ENCODE measurements at places on chromosomes 7 and 10.

- no peak for DNase-seq
These were observed 206.8 kb downstream of the CUX1 start for GRCh38 chr7:102024005-102024768.

DNA sequence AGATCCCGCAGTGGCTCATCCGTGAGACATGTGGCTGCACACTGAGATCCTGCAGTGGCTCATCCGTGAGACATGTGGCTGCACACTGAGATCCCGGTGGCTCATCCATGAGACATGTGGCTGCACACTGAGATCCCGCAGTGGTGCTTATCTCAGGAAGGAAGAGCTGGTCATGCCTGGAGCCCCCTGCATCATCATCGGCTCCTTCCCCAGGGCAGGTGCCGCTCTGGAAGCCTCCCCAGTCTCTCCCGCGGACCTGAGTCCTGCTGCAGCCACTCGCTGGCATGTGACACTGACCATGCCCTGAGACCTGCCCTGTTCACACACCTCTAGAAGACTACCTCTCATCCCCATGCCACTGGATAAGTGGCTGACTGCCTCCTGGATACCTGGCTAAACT is 181.3 kb downstream of the PTPRN2 start:
- DNase-seq, result no peak

DNA sequence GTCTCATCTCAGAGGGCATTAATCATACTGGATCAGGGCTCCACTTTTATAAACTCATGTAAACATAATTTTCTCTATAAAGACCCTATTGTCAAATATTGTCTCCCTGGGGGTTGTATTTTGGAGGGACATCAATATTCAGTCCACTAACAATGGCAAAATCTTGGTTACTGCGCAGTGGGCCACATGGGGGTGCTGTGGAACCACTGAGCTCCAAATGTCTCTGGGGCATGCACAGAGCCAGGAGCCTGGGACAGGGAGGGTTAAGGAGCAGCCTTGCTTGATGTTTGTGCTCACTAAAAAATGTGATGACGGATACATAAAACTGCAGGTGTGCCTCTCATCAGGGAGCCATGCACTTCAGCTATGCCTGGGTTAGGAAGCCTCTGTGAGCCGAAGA is 62.1 kb upstream of the PRSS58 start:
- DNase-seq, result no peak

DNA sequence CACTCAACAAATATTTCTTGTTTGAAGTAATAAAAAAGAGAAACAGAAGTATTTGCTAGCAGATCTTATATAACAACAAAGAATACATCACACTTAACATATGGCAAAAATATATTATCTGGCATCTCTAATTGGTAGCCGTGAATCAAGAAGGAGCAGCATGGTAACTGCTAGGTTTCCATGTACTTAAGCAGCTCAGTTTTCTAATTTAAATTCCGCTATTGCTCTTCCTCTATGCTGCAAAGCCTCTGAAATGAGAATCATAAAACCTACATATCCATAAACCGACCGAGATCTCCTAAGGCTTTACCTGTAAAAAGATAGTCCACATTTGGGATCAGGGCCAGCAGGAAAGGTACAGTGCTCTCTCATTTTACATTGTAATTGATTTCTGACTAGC is 76.6 kb upstream of the PTPRZ1 start:
- no peak for DNase-seq

DNA sequence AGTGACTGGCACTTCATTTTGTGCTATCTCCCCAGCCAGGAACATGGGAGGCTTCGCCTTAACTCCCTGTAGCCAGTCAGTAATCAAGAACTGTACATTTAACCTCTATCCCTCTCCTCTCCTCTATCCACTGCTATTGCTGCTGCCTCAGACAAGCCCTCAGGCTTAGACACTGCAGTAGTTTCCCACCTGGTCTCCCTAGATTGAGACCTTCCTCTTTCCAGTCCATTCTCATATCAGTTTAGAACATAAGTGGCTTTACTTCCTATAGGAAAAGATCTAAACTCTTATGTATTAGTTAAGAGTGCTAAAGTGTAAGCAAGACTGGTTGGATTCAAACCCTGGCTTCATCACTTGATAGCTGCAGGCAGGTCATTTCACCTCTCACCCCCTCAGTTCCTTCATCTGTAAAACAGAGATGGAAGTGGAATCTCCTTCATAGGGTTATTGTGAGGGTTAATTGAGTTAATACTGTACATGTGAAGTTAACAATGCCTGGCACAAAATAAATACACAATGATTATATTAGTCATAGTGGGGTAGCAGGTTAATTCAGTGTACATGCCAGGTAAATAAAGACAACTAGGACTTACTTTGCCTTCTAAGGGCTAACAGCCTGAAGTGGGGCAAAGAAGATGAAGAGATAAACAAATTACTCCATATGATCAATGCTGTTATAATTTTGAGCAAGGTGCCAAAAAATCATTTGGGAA is 76.1 kb downstream of the ZNF277 start:
- DNase-seq, result no peak

DNA sequence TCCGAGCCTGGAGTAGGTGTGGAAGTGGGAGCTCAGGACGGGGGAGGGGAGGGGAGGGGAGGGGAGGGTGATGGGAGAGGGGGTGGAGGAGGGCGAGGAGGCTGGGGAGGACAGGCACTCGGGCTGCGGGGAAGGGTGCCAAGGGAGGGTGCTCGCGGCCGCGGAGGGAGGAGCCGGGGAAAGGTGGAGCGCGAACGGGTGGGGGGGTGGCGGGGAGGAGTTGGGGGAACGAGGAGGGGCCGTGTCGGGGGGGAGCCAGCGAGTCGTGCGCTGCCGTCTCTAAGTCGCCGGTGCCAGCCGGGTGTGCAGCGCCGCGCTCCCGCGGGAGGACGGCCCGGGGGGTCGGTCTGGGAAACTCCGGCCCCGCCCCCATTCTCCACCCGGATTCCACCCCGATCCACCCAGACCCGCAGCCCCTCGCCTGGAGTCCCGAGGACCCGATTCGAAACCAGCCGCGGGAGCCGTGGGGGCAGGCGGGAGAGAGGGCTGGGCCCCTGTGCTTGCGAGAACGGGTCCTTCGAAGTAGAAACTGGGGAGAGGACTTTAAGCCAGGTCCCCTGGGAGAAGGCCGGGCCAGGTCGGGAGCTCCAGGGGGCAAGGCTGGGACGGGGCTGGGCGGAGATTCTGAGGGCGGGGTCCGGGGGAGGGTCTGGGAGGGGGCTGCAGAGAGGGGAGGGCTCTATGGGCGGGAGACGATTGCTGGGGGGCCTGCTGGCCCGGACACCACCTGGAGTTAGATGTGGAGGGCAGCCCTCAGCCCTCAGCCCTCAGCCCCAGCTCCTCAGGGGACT is at the start of gene ZNF467:
Gene ZNF467, minus strand, starts transcription at position 143 of the 791 bp plus-strand sequence. CDS start 2,556 bp downstream, outside the sequence.
- DNase-seq, result no peak

GRCh38 chr7:80634505-80634904 is 3.9 kb upstream of the CD36 start:
- no peak for DNase-seq

DNA sequence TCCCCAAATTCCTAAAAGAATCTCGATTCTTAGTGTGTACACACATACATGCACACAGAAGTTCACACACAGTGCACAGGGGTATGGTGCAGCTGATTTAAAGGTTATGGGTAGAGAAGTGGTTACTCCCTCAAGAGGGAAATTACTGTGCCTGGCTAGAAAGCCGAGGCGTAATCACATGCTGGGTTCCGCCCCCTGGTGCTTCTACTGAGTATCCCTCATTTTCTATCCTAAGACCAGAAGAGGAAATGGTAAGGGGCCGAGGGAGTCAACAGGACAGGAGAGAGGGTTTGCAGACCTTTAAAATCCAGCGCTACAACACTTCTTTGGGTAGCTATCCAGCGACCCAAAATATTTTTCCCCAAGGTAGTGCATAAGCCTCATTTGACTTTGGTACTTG is 147.3 kb upstream of the TMEM196 start:
- no peak for DNase-seq

- no peak for DNase-seq
These were observed 181.4 kb upstream of the SHH start for GRCh38 chr7:155993420-155994278.

DNA sequence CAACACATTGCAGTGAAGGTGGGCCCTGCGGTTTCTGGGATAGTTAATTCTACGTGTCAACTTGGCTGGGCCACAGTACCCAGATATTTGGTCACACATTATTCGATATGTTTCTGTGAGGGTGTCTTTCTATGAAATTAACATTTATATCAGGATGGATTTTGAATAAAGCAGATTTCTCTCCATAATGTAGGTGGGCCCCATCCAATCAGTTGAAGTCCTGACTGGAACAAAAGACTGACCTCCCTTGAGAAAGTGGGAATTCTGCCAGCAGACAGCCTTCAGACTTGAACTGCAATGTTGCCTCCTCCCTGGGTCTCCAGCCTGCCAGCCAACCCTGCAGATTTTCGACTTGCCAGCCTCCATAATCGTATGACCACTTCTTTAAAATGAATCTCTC is 420.6 kb downstream of the PLXNA4 start:
- no peak for DNase-seq

DNA sequence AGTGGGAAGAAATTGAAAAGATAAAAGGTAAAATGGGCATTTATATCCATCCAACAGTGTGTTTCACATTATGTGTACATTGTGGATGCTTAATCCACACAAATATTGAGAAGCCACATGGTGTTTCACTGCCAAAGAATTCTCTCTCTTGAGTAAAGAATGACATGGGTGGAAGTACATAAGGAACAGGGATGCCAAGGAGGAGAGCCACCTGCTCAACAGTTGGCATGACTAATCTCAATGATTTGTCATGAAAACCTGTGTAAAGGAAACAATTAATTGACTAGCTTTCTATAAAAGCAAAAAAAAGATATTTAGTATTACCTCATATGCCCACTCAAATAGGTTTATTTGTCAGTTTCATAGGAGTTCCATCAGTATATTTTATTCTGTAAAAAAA is 43.1 kb downstream of the MAGI2 start:
- no peak for DNase-seq

DNA sequence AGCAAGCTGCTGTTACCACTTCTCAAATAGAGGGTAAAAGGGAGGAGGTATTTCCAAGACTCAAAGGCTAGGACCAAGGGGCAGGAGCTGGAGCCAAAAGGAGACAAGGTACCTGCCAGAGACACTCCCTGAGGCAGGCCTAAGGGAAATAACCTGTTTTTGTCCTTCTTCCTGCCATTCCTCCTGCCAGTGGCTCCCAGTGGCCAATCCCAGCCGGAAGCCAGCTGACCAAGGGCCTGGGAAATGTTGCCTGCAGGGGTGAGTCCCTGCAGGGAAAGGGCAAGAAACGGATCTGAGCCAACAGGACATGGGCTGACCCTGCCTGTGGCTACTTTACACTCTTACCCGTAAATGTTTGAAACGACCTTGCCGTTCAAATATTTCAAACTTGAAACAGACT is 3.5 kb downstream of the CYTH3 start:
- DNase-seq, result no peak

GRCh38 chr7:32250471-32251260 is 180.5 kb upstream of the PDE1C start:
- no peak for DNase-seq

DNA sequence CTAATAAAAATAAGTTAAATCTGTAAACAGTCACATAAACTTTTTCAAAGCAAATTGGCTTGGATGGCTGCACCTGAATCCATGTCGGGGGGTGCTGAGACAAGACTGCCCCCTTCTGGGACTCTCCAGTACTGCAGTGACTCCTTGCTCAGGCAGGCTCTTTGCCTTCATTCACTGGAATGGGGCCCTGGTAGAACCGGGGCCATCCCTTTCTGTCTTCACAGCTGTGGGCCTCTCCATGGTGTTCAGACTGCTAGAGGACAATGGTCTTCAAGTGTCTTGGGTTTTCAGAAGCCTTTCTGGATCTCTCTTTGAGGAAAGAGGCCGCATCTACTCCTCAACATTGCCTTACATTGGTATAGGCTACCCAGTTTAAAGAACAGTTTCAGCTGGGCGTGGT is 16.1 kb upstream of the IMPDH1 start:
- DNase-seq, result no peak

- DNase-seq, result no peak
These were observed 35.3 kb downstream of the BLNK start for GRCh38 chr10:96236090-96236478.

- no peak for DNase-seq
These were observed 230.4 kb downstream of the TNS3 start for GRCh38 chr7:47351233-47352154.

DNA sequence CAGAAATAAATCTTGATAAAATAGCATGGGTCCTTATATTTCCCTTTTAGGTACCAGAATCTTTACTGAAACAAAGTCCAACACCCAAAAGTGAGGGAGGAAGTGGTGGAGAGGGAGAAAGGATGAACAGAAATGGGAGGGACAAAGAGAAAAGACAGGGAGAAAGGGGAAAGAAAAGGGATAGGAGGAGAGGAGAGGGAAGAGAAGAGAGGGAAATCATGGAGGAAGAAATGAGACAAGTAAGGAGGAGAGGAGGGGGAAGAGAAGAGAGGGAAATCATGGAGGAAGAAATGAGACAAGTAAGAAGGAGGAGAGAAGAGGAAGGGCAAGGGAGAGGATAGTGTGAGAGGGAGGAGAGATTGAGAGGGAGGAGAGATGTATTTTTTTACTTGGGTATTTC is 50.1 kb upstream of the ARL4A start:
- DNase-seq, result no peak

DNA sequence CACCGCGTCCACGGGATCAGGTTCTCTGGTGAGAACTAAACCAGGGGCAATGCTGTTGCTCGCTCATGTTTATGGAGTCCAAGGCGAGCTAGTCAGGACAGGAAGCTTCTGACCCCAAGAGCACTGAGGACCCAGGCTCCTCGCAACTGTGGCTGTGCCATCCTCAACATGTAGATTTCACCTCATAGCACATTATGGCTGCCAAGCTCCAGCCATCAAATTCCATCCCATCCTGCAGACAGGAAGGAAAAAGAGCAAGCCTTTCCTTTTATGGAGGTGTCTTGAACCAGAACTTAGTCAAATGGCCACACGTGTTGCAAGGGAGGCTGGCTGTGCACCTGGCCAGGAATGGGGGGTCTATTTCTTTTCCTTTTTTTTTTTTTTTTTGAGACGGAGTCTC is 16.1 kb upstream of the NKX6-2 start:
- no peak for DNase-seq

DNA sequence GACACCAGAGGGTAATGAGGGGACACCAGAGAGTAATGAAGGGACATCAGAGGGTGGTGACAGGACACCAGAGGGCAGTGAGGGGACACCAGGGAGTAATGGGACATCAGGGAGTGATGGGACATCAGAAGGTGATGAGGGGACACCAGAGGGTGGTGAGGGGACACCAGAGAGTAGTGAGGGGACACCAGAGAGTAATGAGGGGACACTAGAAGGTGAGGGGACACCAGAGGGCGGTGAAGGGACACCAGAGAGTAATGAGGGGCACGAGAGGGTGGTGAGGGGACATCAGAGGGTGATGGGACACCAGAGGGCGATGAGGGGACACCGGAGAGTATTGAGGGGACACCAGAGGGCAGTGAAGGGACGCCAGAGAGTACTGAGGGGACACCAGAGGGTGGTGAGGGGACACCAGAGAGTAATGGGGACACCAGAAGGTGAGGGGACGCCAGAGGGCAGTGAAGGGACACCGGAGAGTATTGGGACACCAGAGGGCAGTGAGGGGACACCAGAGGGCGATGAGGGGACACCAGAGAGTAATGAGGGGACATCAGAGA is 10.6 kb downstream of the NACAD start:
- no peak for DNase-seq

GRCh38 chr7:85474234-85474633 is 287.4 kb upstream of the SEMA3D start:
- DNase-seq, result no peak

GRCh38 chr10:127534496-127534895 is 14.6 kb upstream of the NPS start:
- DNase-seq, result no peak

Measured in cortex of kidney (tissue), 1 donor.